Myocyte (in vitro differentiated cells): ENCODE measurements at places on chromosomes 6 and 20. TPM values are rescaled to one million over a fixed set of nuclear protein-coding genes. Genes with fewer than 3 reads are reported as not detected.

The GPR63 gene
- total RNA-seq = 0.16 and 0.27 TPM in 2 replicates

The ANGPT4 gene
- not detected in 2 replicates for total RNA-seq

The IYD gene
- not detected in 2 replicates for total RNA-seq

The ANKRD66 gene
- total RNA-seq = not detected in 2 replicates

The LY6G5B gene
- total RNA-seq = 2.9 and 4.0 TPM in 2 replicates

The TTK gene
- total RNA-seq = 0.40 and 1.1 TPM in 2 replicates
